ENCODE measurements at places on chromosomes 2 and 18.
A peak's percentile ranks its signal among the peaks of the same experiment; 100 is the strongest.

GRCh38 chr18:41391616-41392595, 563.1 kb upstream of the PIK3C3 start:
- peak; percentile 89 for ATAC-seq

- no peak for ATAC-seq
These were observed 558.2 kb upstream of the TNP1 start for GRCh38 chr2:217418090-217418489.

DNA sequence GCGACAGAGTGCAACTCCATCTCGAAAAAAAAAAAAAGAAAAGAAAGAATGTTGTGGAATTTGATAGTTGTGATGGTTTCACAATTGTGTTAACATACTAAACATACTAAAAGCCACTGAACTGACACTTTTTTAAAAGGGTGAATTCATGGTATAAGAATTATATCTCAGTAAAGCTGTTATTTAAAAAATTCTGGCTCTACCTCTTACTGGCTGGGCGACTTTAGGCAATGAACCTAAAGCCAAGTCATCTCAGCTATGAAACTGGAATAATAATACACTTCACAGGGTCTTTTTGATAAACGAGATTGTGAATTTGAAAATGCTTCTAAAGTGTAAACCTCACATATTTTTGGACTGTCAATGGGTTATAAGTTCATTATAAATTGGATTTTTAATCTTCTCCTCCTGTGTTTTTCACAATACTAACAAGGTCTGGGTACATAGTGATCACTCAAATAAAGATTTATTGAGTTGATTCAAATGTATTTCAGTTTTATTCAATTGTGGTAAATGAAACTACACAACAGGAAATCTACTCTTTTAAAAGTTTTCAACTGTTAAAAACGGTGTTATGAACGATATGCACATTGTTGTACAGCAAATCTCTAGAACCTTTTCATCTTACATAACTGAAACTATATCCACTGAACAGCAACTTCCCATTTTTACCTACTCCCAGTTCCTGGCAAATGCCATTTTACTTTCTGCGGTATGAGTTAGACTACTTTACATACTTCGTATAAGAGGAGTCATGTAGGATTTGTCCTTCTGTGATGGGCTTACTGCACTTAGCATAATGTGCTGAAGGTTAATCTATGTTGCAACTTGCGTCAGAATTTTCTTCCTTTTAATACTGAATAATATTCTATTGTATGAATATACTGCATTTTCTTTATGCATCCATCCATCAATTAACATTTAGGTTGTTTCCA, 43.0 kb upstream of the GTF2A1L start:
- ATAC-seq, result peak; percentile 43

DNA sequence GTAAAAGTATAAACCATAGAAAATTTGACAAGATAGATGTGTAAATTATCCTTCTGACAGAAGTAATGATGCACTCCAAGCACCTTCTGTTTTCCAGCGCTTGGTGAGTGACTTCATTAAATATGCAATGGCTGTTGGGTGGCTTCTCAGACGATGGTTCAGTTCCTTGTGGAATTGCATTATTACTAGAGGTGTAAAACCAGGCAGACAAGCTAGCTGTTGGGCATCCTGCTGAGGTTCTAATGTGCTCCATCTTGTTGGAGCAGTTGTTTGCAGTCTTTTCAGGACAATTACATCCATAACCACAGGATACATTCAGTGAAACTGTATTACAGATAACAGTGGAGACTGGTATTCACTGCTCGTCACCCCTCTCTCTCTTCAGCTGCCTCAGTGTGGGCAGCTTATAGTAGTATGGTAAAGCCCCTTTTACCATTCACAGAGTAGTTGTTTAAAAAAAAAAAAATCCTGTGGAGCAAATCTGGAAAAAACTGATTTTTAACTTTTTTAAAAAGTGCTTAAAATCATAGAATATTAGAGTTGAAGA, 143.5 kb downstream of the AGPS start:
- no peak for ATAC-seq

DNA sequence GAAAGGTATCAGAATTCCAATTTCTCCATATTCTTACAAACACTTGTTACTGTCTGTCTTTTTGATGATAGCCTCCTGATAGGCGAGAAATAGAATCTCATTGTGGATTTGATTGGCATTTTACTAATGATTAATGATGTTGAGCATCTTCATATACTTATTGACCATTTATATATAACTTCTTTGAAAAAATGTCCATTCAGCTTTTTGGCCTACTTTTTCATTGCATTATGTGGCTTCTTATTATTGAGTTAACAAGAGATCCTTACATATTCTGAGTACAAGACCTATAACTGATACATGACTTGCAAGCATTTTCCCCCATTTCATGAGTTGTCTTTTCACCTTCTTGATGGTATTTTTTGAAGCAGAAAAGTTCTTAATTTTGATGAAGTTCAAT, 54.6 kb downstream of the QPCT start:
- no peak for ATAC-seq

DNA sequence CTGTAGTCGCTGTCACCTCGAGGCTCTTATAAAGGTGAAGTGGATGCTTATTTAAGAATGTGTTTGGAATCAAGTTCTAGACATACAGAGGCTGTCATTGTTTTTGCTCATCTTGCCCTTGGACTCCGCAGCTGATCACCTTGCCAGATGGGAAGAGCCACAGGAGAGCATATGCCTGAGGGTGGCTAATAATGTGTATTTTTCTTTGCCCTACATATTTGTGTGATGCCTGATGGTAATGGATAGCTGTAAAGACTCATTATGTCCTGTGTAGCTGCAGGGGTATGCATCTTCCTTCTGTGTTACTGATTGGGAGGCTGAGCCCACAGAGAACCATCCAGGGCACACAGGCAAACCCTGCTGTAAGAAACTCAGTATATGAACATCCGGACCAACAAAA, 61.7 kb downstream of the PRKCE start:
- no peak for ATAC-seq

DNA sequence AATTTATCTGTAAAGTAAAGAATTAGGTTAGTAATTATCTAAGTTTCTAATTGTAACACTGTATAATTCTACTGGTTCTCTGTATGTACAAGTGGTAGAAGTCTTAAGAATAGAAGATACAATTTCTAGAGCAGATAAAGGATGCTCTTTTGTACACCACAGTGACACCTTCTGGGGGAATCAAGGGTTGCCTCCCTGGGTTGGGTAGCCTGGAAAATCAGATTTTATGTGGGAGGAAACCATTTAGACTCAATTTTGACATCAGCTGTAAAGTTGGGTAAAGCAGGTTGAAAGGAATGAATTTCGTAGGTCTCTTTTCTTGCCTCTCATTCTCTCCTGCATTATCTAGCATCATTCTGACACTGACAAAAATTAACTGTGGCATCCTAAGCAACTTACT, 354.8 kb downstream of the DCC start:
- ATAC-seq, result no peak

GRCh38 chr2:61405813-61406212, 65.1 kb downstream of the USP34 start:
- no peak for ATAC-seq

GRCh38 chr2:216410550-216410949, 1.7 kb upstream of the SMARCAL1 start:
- no peak for ATAC-seq

DNA sequence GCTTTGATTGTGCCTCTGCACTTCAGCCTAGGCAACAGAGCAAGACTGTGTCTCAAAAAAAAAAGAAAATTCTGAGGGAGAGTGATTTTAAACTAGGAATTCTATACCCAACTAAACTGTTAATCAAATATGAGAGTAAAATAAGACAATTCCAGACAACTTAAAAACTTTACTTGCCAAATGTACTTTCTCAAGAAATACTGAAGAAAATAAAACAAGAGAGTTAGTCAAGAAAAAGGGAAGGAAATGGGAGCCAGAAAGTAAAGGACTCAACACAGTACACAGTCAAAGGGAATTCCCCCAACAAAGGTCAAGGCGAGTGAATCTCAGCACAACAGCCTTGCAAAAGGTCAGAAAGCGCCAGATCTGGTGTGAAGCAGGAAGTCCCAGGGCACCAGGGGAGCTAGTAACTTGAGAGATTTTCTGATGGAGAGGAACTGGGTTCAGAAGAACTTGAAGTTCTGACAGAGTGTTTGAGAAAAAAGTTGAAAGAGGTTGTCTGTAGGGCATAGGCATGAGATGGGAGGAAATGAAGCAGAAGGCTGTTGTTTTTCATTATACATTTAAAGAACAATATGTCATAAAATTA, 22.6 kb upstream of the TBC1D8 start:
- no peak for ATAC-seq

GRCh38 chr2:11286749-11287148, 57.7 kb downstream of the ROCK2 start:
- ATAC-seq, result no peak

- ATAC-seq, result no peak
These were observed 137.9 kb downstream of the DOCK10 start for GRCh38 chr2:224904381-224904780.

DNA sequence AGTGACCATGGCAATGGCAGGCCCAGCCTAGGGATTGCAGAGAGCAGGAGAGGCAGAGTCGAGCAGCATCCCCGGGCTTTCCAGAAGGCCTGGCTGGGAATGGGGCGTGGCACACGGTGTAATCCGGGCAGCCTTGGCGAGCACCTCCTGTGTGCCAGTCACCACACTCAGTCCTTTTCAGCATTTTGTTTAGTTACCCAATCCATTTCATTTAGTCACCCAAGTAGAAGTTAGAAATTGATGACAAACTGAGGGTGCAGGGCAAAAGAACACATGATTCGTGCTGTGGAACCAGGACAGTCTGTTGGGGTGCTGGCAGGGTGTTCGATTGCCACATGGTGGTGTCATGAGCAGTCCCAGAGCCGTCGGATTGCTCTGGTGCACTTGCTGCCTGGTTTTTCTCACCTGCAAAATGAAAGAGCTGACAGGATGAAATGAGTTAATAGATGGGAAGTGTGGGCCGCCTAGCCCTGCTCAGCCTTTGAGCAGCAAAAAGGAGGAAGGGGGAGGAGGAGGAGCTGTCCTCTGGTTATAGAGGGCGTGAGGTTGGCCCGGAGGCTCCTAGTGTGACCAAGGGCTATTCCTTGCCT, 299.4 kb downstream of the AGAP1 start:
- peak; percentile 82 for ATAC-seq

DNA sequence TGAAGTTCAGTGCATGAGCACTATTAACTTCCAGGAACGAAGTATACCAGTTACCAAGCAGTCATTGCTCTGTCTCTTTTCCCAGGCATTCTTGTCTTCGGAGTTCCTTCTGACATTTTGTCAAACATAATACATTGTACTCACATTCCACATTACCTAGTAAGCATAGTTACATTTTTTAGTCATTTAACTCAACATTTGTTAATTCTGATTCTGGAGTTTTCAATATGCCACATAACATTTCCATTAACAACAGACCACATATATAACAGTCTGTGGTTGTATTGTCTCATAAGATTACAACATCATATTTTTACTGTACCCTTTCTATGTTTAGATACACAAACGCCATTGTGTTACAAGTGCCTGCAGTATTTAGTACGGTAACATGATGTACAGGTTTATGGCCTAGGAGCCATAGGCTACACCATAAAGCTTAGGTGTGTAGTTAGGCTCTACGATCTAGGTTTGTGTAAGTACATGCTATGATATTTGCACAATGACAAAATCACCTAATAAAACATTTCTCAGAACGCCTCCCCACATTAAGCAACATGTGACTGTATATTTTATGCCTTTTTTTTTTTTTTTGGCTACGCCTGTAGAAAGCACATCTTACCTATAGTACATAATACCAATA, 187.1 kb downstream of the DYM start:
- no peak for ATAC-seq

DNA sequence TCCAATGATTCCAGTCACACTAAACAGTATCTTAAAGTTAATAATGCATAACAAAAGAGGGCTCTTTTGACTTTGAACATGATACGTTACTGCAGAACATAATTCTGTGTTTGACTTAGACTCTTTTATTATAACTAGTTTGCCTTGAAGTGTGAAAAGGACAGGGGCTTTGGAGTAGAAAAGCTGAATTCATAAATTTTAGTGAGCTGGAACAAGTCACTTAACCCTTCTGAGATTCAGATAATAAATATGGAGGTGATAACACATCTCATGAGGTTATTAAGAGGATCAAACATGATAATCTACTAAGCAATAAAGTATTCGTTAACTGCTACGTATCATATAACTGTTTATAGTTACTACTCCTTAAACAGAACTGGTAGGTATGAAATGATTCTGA, 44.7 kb upstream of the FLACC1 start:
- no peak for ATAC-seq

GRCh38 chr2:177772529-177772928, 300.0 kb downstream of the PDE11A start:
- ATAC-seq, result no peak

GRCh38 chr18:612156-612555, 15.4 kb downstream of the CLUL1 start:
- no peak for ATAC-seq

DNA sequence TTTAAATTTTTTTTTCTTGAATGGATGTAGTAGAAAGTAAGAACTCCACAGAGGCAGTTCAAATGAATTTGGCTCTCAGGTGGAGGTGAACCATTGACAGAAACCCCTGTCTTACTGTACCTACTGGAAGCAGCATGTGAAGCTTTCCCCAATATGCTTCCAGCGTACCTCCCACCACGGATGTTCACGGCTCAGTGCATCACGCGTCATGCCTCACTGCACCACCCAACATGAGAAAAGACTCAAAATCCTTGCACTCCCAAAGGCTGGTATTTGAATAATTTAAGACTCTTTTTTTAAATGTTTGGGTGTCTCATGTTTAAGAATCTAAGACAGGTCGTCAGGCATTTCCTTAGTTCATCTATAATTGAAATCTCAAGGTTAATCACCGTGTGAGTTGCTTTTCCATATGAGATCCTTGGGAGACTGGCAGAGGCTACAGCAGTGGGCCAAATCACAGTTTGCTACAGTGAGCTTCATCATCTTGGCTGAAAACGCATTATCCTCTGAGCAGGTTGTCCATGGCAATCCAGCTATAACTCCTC, 846.4 kb downstream of the DCDC2C start:
- no peak for ATAC-seq

DNA sequence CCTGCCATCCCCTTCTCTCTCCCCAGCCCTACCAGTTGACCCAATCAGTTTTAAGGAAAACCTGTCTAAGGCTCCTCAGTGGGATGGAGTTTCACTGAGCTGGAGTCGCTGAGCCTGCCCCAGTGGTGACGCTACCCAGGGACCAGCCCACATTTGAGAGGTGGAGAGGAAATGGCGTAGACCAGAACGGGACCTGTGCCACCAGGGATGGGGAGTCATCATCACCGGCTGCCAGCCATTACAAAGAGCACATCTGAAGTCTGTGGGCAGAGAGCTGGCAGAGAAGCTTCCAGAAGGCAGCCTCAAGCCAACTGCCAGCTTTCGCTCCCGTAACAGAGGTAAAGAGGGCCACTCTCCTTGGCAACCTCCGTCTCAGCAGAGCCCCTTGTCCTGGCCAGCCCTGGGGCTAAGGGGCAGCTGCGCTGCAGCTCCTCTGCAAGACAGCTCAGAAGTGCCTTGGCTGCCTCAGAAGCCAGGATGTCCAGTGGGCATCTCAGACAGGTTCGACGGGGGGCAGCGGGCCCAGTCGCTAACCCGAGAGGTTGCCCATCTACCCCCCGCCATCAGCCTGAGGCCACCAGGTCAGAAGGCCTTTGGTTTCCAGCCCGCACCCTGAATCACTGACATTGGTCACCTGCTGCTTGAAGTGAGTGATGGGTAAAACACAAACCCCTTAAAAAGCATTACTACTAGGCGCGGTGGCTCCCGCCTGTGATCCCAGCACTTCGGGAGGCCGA, 15.4 kb downstream of the SDC1 start:
- ATAC-seq, result no peak

- ATAC-seq, result no peak
These were observed 474.9 kb downstream of the NRXN1 start for GRCh38 chr2:50556934-50557575.

GRCh38 chr2:23645230-23645808, 260.3 kb downstream of the KLHL29 start:
- ATAC-seq, result no peak

GRCh38 chr2:65549257-65549627, 116.8 kb upstream of the SPRED2 start:
- no peak for ATAC-seq

Measured in motor neuron (in vitro differentiated cells).